ENCODE measurements at places on chromosomes 12 and 14.

- DNase-seq, result peak; percentile 34
These were observed 491 bp downstream of the WDR20 start for GRCh38 chr14:102140027-102140749.

DNA sequence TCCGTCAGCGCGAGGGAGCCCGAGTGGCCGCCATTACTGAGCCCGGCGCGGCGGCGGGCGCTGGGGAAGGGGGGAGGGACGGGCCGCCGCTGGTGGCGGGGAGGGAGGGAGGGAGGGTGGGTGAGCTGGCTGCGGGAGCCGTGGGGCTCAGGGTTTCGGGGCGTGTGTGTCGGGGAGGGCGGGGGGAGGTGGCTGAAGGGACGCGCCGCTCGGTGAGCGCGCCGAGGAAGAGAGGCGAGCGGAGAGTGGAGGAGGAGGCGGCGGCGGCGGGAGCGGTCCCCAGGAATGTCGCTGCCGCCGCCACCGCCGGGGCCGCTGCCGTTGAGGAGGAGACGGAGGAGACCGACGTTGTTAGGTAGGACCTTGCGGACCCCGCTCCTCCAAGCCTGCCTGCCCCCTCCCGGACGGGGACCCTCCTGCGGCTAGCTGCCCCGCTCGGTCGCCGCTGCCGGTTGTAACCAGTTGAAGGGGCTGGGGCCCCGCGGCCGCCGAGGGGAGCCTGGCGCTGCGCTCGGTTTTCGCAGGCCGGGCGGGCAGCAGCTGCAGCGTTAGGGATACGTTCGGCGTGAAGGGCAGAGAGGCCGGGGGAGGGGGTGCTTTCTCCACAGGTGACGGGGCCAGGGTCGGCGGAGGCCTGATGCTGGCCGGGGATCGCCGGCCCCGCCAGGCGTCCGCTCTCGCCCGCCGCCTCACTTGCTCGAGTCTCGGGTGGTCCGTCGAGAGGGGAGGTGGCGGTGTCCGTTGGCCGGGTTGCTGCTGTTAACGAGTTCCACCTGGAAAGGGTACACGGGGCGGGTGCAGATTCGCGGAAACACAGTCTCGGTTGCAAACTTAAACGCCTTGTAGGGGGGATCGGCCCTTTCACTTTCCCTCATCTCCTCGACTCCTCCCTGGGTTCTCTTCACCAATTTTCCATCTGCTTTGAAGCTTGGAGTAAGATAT is at the start of gene ARHGAP5:
ARHGAP5 (plus strand) TSS at position 224 of the 942 bp plus-strand sequence. CDS start 13,366 bp downstream, outside the sequence.
- DNase-seq, result peak; percentile 30

DNA sequence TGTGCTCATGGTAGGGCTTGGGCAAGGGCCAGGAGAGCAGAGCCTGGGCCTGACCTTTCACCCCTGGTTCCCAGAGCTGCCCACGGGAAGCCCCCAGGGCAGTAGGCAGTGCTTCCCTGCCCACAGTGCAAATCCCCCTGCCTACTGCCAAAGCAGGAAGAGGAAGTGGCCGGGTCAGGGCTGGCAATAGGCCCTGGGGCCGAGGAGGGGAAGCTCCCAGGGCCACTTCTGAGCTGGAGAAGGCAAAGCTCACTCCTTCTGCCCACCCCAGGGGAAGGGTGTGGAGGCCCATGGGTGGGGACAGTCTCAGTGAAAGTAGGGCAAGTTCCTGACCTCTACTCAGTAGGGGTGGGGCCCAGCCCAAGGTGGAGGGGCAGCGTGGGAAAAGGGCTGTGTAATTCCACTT is 5.4 kb upstream of the NR4A1 start:
- no peak for DNase-seq

- DNase-seq, result no peak
These were observed 25.7 kb downstream of the CHGA start for GRCh38 chr14:92948647-92949046.

DNA sequence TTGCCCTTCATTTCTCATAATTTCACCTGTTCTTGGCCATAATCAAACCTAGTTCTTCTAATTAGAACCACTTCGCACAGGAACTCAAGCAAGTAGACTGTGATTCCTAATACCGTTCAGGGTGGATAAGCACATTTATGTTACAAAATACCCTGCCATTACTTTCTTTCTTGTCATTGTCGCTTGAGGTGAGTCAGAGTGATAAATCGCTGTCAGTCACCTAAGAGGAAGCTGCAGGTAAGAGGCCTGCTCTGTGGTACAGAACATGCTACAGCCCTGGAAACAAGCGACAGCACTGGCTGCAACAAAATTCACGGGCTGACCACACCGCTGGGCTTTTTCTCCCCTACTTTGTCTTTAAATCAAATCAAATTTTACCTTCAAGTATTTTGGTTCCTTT is 218.2 kb downstream of the ANO6 start:
- no peak for DNase-seq

DNA sequence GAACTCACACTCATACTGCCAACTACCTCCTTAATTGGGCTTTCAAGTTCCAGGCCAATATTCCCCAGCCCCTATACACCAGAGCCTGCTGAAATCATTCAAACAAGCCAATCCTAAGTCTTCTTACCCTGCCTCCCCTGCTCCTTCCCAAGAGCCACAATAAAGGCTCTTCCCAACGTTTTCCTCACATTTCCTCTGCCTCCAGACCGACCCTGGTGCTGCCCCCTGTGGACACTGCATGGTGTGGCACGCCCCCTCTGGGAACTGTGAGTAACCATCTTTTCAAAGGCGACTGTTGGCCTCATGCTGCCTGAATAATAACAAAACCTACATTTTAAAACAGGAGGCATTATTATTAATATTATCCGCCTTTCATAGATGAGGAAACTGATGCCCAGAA is 111.6 kb upstream of the NOS1 start:
- DNase-seq, result no peak

GRCh38 chr14:75132382-75133086 is 5.7 kb upstream of the NEK9 start:
- DNase-seq, result peak; percentile 67

DNA sequence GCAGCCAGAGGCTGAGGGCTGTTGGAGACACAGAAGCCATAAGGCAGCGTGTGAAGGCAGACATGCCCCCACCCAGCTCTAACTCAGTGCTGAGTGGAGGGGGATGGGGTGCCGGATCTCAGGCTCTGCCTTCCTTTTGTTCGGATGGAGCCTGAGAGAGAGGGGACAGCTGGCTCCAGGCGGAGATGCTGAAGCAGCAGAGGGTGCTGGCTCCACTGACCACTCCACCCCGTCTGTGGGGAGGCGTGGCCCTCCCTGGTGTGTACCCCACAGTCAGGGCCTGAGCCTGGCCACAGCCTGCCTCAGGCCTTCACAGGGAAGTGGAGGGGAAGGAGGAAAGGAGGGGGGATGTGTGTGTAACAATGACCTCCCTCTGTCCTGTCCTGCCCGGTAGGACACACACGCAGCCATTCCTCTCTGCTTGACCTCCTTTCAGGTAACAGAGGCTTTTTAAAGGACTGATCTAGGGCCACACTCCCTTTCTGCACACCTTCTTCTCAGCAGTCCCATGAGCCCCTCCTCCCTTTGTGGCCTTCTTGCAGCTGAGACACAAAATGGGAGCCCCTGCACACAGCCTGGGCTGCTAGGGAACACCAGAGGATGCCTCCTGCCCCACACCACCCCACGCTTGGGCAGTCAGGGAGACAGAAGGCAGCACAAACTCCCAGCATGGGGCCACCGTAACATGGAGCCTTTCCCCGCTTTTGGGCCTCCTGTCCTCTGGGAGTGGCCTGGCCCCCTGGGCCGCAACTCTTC is 9.6 kb upstream of the ENDOU start:
- DNase-seq, result no peak

- no peak for DNase-seq
These were observed 5.7 kb downstream of the CCND2 start for GRCh38 chr12:4279198-4279690.

DNA sequence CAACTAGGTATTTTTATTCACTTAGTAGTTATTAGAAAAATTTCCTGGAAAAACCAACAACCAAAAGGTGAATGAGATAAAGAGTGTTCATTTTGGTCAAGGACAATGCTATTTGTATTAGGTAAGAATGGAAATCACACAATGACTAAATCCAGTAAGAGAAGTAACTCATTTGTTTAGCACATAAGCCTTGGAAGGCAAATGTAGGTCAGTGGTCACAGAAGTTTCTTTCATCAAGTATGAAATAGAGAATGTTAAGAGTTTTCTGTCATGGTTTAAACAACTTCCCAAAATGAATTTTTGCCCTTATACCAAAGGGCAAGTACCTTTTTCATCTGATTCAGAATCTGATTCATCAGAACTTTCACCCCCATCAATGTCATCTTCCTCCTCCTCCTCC is 101.7 kb downstream of the KIF21A start:
- no peak for DNase-seq

DNA sequence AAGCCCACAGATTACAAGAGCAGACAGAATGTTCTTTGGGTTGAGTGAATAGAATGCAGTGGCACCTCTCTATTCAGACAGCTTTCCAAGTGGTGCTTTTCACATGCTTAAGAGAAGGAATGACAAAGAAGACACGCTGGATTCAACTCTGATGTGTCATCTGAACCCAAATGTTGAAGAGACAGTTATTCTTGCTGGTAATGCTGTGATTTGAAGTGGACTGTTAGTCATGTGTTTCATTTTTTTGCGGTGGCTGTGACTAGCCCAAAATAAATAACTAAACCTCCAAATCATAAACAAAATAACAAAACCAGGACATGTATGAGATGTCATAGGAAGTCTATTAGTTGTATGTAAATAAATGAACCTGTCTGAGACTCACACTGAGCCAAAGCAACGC is 391.8 kb upstream of the PRICKLE1 start:
- peak; percentile 63 for DNase-seq

- DNase-seq, result no peak
These were observed 411.9 kb downstream of the TMEM121 start for GRCh38 chr14:105938055-105938863.

DNA sequence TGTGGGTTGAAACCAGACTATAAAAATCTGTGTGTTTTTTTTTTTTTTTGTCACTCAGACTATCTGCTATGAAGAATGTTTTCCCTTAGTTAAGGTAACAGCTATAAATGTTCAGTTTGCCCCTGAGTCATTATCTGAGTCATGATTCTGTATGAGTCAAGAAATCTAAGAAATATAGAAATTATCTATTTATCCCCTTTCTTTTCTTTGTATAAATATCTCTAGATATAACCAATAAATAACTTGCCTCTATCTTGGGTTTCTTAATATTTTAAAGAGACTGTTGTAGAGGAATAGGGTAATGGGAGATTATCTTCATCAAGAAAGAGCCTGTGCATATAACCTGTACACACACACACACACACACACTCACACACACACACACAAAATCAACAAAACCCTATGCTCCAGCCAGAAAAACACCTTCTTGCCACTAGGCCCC is 161.7 kb upstream of the EEA1 start:
- DNase-seq, result peak; percentile 68

DNA sequence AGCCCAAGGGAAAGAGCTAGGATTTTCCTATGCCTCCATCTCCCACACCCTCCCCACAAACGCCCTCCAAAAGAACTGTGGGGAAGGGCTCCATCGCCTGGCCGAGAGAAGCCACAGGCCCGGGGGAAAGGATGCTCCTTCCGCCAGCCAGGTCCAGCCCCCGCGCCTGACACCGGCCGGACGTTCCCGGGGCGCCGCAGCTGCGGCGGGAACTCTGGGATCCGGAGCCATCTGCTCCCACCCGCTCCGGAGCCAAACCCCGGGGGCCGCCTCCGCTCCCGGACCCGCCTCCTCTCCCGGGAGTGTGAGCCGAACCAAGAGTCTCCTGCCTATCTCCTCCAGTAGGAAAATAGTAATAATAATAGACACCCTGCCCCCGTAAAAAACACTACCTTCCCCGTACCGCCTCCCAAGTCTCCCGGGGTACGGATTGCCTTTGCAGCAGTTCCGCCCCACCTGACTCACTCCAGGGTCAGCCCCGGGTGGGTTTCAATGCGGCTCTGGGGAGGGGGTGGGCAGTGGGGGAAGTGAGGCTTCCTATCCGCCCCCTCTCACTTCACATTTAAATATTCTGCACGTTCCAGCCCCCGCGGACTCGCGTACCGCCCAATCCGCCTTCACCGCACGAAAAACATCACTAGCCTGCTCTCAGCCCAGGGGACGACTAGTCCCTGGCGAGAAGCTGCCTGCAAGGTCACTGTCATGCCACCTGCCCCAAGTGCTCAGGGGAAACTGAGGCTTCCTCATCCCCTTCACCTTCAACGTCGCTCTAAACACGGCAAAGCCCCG is 2.4 kb downstream of the AGAP2 start:
- peak; percentile 60 for DNase-seq

DNA sequence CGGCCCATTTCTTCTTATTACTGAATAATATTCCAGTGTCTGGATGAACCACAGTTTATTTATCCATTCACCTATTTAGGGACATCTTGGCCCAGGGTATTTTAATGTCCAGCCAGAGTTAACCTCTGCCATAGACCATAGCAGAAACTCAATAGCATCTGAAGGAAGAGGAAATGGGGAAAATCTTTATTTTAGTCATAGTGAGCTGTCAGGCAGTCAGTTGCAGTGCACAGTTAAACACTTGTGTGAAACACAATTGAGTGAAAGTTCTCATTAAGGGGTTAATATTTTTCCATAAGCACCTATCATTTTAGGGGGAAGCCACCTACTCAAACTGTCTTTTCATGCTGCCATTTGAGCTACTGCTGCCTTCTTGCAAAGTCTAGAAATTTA is 197.3 kb upstream of the PPFIA2 start:
- DNase-seq, result no peak

DNA sequence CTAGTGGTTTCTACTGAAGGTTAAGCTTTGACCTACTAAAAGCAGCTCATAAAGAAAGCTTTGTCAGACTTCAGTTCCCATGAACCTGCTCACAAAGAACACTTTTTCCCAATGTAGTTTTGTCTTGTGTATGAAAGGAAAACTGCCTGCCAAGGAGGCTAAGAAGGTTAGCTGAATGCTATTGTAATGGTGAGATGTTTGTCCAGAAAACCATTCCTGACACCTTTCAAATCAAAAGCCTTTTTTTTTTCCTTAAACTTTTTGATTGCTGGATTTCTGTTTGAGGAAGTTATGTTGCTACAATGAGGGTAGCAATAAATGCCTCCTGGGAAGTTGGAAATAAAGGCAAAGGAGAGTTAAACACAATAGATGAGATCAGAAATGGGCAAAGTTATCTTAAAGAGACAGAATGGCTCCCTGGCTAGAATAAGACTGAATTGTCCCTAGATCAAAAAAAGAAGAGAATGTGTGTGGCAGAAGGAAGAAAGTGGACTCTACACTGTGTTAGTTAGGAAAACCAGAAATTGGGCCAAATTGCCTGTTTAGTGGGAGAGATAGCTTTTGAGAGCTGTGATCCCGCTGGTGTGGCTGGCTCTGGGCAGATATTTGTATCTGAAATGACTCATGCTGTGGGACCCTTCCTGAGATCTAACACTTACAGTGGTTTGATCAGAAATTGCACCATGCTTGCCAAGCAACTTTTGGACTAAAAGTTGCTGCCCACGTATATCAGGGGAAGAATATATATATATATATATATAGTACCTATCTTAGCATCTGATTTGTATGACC is 27.5 kb downstream of the TECPR2 start:
- no peak for DNase-seq

DNA sequence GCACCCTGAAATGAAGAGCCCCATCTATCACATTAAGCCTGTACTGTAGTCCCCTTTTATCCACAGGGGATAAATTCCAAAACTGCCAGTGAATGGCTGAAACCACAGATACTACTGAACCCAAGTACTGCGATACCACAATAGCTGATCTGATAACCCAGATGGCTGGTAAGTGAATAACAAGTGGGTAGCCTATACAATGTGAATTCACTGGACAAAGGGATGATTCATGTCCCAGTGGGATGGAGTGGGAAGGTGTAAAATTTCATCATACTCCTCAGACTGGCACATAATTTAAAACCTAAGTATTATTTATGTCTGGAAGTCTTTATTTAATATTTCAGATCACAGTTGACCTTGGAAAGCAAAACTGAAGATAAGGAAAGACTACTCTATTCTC is 201.3 kb downstream of the GPHN start:
- peak; percentile 52 for DNase-seq
